Skin of body (tissue), 3 donors: ENCODE measurements at places on chromosomes 16 and 17.

- no peak for DNase-seq
Observed at GRCh38 chr16:22967521-22968095, 153.6 kb downstream of the HS3ST2 start.

DNA sequence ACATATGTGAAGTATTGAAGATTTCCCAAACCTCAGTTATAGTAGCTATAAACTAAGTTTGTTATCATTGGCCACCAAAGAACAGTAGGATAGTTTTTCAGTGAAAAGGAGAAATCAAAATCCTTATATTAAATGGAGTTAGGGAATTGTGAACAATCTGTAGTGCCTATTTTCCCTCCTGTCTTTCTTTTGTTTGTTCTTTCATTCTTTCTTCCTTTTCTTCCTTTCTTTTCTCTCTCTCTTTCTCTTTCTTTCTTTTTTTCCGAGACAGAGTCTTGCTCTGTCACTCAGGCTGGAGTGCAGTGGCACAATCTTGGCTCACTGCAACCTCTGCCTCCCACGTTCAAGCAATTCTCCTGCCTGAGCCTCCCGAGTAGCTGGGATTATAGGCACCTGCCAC lies 48.8 kb downstream of the SSH2 start:
- DNase-seq: no peak

GRCh38 chr17:37674511-37674910 lies 31.3 kb upstream of the DDX52 start:
- DNase-seq: no peak

- DNase-seq: no peak
Observed at GRCh38 chr16:23521037-23521743, 10.9 kb upstream of the GGA2 start.

DNA sequence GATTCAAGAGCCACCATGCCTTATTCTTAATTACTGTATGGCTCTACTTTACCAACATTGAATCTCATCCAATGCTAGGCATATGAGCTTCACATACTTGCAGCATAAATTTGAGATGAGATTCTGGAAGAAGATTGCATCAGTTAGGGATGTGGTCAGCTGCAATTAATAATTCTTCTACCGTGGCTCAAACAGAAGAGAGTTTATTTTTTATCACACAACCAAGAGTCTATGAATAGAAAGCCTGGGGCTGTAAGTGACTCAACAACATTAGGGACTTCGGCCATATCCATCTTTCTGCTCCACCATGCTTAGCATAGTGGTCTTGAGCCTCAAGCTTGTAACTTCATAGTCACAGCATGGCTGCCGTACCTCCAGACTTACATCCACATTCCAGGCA lies 179.4 kb upstream of the IRX6 start:
- DNase-seq: no peak

DNA sequence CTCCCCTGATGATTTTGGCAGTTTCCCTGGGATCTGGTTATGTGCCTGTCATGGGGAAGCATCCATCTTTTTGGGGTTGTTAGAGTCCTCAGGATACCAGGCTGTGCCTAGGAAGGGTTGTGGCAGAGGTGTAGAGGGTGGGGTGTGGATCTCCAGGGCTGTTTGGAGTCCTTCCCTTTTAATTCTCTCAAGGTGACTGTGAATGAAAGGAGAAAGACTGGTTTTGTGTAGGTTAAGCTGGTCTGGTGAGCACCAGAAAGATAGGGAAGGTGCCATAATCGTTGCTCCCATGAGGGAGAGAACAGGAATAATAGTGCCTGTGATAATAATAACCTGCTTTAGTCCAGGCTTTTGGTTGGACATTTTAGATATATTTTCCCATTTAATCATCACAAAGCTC lies 7.0 kb downstream of the MAP2K4 start:
- DNase-seq: no peak
